ENCODE measurements at places on chromosomes 12 and 14. TPM values are rescaled to one million over a fixed set of nuclear protein-coding genes. Genes with fewer than 3 reads are reported as not detected.

Gene FBXW8
- polyA plus RNA-seq, result 23.2 TPM

Gene EMP1
- polyA plus RNA-seq, result 228 TPM

Gene TRHDE
- 17.1 TPM for polyA plus RNA-seq

Gene CCDC196
- polyA plus RNA-seq, result not detected

Gene PZP
- polyA plus RNA-seq, result not detected

Gene CBLN3
- polyA plus RNA-seq, result 8.6 TPM

Gene REC8
- polyA plus RNA-seq, result 2.7 TPM

Gene SIRT4
- 1.5 TPM for polyA plus RNA-seq

Gene SYNDIG1L
- polyA plus RNA-seq, result not detected

Gene NKX2-1
- polyA plus RNA-seq, result not detected

Gene KCNC2
- not detected for polyA plus RNA-seq

Gene GLIPR1L2
- polyA plus RNA-seq, result 0.21 TPM
